ENCODE measurements at places on chromosomes 11 and 22.

DNA sequence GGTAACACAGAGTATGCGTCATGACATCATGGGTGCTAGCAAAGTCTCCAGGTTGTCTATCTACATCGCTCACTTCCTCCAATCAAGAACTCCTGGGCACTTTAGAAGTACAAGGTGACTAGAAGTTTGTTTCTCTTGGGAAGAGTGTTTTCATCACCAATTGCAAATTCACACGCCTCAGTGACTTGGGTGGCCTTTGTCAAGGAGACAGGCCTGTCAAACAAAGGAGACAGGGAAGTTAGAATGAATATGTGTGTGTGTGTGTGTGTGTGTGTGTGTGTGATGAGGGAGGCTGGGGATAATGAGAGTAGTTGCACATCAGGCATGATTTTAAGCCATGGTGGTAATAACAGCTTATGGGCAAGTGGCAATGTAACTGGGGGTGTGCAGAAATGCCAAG is 953.2 kb downstream of the OPCML start:
- no peak for DNase-seq

DNA sequence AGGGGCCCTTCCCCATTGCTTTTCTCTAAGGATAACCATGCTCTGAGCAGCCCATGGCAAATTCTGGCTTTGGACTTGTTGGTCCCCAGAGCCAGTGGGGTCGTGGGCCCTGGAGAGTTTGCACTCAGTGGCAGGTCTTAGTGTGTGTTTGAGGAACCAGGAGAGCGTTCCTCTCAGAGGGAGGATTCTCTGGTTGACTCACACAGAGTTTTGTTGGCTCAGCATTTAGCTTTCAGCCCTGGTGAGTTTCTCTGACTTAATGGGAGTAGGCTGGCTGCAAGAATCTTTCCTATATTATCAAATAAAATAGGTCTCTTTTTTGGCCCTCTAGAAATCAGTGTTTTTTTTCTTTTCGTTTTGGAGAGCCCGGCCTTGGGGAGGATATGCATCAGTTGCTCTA is 20.9 kb downstream of the ST14 start:
- no peak for DNase-seq

DNA sequence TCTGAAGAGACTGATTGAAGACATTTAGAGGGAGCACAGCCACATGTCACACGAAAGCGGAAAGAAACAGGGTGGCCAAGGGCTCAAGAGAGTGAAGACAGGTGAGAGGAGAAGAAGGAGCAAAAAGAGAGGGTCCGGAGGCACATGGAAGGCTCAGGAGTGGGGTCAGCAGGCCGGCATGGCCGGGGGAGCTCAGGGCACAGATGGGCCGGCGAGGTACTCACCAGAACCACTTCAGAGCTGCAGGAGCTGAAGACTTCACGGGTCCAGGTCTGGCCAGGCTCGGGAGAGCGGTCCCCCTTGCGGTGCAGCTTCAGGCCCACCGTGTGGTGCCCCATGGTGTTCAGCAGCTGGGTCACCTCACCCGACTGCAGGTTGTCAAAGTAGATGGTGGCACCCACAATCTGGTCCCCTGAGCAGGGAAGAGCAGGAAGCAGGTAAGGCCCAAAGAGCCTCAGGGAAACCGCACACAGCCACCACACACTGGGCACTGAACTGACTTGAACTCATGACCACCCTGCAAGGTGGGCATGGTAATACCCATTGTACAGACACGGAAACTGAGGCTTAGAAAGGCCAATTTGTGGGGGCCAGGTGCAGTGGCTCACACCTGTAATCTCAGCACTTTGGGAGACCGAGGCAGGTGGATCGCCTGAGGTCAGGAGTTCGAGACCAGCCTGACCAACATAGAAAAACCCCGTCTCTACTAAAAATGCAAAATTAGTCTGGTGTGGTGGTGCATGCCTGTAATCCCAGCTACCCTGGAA is 11.6 kb downstream of the AHNAK start:
- no peak for DNase-seq

- DNase-seq, result no peak
These were observed 429.5 kb downstream of the TBC1D22A start for GRCh38 chr22:47191671-47192650.

- no peak for DNase-seq
These were observed 10.9 kb downstream of the RELA start for GRCh38 chr11:65651589-65652510.

DNA sequence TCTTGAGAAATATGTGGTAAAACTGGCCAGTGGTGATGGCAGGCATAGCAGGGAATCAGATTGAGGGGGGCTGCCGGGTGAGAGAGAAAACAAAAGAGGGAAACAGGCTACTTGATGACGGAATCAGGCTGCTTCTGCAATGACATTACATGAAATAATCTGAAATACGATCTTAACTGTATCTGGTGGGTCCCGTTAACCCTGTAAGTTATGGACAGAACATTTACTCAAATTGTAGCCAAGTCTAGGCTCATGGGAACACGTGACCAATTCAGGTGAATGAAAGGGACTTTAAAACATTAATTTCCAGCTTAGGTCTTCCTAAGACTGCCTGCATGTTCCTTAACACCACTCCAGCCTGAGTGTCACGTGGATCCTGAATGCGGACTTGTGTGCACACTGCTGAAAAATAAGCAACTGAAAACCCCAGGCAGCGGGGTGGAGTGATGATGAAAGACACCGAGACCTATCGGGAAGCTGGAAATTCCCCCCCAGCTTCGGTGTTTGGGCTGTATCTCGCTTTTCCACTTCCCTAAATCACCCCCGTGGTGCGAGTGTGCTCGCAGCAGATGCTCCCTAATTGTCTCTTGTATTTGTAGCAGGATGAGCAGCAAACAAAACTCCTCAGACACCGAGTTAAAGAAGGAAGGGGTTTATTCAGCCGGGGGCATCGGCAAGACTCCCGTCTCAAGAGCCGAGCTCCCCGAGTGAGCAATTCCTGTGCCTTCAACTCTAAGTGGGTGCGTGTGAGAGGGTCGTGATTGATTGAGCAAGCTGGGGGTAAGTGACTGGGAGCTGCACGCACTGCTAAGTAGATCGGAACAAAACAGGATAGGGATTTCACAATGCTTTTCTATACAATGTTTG is 145.0 kb upstream of the GRK3 start:
- DNase-seq, result no peak

- no peak for DNase-seq
These were observed 4.6 kb downstream of the HYLS1 start for GRCh38 chr11:125892071-125892470.

DNA sequence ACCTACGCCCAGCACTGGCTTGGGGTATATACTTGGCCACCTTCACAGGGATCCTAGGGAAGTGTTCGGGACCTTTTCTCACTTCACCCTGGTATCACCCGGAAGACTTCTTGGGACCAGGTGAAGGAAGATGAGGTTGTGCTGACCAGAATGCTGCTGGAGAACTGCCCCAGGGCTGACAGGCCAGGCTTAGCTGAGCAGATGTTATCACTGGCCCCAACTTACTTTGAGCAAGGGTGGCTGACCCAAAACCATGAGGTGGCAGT is 4.5 kb downstream of the FTH1 start:
- no peak for DNase-seq

DNA sequence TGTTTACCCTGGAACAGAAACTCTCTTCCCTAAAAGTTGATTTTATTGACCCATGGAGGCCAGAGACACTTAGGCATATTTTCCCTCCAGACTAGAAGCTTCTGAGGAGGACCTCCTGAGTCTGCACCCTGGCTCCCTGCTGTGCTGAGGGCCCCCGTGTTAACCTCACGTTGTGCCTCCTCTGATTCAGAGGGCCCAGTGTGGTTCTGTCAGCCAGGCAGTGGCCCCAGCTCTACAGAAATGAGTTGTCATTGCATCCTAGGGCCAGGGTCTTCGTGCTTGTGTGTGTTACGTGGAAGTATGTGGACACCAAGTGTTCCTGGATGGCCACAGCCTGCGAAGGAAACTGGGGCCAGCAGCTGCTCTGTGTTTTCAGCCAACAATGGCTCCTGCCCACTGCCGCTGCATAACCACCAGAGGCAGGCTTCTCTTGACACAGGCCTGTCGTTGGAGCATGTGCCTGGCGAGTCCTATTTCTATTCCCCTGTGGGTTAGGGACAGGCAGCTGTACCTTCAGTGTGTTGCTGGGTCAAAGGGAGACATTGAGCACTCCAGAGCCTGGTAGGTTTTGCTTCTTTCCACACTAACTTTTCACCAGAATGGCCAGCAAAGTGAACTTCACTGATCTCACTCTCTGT is 44.5 kb downstream of the MED15 start:
- peak; percentile 44 for DNase-seq

DNA sequence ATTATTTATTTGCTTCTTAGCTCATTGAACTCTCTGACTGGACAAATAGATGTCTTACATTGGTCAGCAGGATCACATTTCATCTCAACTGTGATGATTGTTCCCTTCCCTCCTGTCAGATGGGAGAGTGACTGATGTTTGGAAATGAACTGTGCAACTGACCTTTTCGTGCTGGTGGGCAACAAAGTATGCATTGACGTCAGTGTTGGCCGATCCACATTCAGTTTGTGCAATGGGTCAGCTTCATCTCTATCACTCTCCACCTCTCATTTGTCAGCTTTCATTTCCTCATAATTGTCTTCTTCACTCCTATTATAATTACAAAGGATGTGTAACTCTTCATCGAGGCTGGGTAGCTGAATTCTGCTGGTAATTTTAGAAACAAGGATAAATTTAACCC is 71.3 kb downstream of the PPP2R1B start:
- DNase-seq, result no peak

DNA sequence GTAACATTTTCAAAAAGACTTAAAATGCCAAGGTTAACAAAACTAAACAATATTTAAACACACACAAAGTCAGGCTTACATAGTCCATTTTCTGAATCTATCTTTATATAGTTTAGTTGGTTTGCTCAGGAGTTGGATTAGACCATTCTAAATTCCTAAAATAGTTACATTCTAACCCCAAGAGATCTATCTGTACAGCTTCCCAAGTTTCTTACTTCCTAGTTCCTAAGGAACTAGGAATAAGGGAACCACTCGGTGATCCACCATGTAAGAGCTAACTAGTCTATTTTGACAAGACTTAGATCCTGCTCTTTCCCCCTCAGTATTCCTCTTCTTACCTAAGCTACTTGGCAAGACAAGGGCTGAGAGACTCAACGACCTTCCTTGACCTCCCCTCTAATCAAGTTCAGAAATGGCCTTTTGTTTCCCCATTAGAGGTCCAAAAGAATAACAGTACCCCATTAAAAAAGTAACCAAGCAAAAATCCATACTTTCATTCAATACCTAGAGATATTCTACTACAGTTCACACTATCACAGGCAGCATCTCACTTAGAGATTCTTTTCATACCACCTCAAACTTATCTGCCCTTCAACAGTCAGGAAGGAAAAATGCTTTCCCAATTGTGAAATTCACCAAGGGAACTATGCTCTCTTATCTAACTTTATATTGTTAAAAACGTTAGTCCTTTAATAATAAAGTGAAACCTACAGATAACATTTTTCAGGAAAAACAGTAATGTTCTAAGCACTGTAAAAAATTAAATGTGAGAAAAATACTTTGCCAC is 253.1 kb downstream of the TTC28 start:
- no peak for DNase-seq

DNA sequence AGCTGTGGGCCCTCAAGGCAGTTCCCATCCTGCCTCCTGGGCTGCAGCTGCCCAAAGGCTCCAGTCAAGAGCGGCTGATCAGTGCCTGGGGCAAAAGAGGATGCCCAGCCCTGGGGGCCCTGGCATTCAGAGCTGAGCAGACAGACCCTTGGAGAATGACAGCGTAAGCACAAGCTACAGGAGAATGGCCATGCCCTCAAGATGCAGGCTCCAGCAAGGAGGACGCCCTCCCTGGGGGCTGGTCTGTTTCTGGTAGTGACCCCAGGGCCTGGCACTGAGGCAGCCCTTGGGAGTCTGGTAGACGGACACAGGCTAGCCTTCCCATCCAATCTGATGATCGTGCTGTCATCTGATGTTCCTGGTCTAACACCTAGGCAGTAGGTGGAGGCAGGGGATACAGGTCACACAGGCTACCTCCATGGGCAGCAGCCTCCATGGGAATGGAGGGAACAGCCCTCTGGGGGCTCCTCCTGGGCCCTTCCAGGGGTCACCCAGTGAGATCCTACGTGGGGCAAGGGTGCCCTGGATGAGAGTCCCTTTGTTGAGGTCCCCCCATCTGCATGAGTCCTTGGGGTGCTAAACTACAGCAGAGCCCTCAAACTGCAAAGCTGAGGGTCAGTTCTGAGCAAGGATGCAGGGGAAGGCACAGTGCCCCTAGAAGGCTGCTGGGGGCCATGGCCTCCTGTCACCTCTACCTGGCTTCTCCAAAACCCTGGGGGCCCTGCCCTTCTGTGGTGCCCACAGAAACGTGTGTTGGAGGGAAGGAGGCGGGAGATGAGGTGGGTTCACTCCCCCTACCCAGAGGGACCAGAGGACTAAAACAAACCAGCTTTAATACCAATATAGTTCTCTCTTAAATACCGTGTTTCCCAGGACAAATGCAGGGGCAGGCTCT is 10.2 kb upstream of the SF1 start:
- no peak for DNase-seq

DNA sequence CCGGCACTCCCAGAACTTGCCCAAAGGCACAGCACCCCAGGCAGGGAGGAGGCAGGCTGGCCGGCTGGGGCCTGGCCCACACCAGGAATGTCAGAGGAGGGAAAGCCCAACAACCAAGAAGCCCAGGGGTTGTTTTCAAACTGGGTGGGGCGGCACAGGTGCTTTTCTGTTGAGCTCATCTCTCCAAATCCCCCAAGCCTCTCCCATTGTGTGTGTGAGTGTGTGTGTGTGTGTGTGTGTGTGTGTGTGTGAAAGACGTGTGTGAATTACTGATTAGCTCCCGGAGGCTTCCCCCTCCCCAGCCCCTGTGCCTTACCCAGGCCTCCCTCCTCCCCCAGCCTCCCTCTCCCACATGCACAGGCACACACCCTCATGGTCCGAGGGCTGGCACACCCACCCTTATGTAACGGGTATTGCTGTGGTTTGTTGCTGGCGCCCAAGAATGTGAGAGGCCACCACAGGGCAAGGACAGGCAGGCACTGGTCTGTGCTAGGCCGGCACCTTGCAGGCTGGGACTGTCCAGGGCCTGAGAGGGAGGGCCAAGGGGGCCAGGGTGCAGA is 15.9 kb downstream of the TRIM29 start:
- DNase-seq, result no peak
